SHP77 treated with DMSO at 0.1 percent for 48 hours (cell line): ENCODE measurements at places on chromosomes 4 and X.

DNA sequence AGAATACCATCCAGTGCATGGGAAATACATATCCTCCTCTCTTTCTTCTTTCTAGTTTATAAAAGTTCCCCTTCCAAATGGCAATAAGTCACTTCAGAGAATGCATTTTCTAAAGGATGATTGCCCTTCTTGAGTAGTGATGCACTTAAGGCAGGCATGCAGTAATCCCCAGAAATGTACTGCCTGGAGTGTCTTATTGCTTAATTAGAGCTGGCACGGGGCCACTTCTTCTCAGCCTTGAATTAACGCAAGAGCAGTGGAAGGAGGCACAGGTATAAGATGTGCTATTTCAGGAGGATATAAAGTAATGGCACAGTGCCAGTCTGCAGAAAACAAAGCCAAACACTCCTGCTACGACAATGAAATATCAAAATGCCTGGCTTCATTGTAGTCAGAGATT, 371.4 kb upstream of the FAM241A start:
- DNase-seq, result no peak

DNA sequence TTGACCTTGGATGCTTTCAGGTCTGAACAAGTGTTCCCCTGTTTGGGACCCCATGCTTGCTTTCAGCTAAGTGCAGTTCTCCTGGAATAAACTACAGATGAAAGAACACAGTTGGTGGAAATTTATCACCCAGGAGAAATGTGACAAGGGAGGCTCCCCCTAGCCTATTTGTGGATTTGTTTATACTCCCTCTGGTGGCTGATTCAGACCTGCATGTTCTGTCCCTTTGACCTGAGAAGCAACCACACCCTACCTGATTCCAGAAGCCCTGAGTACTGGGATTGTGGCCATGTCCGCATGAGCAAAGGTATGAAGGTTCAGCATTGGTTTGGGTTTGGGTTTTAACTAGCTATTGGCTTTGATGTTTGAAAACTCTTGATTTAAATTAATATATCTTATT, 440.9 kb downstream of the MID1IP1 start:
- DNase-seq, result no peak

DNA sequence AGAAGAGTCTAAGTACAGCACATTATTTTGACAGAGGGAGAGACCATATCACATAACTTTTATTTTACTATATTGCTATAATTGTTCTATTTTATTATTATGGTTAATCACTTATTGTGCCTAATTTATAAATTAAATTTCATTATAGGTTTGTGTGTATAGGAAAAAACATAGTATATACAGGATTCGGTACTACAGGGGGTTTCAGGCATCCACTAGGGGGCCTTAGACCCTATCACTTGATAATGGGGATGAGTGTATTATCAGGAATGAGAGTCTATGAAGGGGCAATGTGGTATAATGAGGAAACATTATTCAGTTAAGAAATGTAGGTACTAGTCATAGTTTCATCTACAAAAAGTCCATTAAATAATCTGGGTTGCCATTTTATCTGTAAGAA, 833.1 kb downstream of the C4orf33 start:
- DNase-seq, result peak; percentile 7

GRCh38 chr4:176805155-176805554, 12.4 kb upstream of the VEGFC start:
- no peak for DNase-seq

DNA sequence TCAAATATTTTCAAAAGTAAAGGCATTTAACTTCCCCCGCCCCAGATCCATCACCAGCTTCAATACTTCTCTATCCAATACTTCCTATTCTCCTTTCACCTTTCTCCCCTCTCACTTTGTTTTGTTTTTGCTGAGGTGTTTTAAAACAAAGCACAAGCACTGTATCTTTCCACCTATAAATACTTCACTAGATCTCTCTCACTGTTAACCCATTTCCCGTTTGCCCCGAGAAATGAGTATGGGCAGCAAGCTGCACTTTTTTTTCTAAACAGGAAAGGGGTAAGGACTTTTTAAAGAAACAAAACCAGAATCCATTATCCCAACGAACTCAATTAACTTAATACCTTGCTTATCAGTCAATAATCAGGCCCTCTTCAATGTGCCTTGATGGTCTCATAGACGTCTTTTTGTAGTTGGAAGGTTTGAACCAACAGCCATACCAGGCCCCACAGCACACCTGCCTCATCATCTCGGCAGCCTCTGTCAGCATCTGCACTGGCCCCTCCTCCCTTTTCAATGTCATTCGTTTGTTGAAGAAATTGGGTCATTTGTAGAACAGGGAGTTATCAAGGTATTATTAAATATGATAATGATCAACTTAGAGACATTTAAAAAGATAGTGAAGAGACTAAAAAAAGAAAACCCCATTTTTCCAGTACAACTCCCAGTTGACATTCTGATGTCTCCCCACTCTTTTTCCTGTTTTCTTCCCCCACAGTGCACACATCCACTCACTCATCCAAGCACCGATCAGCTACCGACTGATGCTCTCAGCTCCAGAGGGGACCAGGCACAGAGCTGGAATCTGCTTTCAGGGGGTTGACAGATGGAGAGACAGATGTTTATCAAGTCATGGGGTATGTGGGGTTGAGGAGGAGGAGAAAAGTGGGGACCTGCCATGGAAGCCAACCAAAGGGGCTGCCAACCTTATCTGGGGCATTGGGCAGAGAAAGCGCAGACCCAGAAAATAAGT, 25.8 kb downstream of the CRMP1 start:
- no peak for DNase-seq

DNA sequence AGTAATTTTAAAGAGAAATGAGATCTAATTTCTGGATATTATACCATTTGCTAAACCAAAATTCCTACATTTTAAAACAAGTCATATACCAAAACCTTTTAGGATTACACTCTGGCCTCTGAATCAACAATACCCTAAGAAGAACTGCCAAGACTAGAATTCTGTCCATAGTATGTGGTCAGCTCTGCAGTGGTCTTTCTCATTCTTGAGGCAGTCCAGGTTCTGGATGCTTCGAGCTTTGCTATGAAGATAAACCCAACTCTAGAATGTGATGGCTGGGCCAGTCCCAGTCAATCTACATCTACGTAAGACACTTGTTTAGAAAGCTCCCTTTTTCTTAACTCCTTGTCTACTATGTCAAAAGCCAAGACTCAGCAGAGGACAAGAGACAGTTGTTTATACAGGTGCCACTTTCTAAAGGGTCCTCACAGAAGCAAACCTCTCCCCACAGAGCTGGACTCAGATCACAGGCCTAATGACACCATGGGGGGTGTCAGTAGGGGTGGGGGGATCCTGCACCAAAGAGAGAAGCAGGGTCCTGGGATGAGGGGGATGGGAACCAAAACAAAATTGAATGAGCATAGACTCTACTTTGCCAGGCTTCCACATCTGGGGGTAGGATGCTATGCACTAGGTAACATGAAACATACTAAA, 63.2 kb downstream of the SH3RF1 start:
- DNase-seq, result no peak

DNA sequence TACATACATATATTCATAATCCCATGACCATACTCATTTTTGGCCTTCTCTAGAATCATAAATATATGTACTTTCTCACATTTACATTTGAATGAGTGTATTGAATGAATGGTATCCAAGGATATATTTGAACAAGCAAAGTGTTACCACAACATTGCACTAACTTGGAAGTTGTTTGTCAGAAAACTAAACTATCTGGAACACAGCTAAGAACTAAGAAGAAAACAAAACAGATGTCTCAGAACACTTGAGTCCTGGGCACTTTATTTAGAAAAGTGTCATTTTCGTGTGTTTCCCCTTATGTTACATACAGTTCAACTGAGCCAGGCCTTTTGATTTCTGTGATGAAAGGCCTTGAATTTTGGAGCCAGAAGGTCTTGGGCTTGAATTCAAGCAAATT, 466.7 kb upstream of the FAT1 start:
- DNase-seq, result no peak

DNA sequence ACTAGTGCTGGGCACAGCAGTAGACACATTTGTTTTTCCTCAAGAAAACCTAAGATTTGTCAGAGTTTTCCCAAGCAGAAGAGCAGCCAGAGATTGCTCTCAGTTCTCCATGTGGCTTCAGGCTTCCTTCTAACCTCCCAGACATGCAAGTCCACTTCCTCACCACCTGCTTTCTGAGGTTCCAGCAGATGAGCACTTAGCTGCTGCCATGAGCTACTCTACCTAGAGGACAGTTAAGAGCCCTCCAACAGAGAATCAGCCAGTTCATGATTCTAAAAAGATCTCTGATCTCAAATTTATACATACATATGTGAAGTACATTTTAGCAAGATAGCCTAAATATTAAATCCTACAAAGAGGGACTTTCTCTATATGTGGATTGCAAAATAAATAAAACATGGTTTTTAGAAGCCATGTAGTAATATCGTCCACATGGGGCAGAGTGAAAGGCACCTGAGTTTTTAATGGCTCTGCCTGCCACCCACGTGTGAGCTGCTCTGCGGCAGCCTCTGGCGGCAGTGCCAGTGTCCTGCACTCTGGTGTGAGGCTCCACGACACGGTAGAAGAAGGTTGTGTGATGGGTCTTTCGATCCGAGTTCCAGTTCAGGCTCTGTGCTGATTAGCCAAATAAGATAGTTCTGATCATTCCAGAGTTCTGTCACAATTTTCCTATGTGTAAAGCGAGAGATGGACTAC, 10.3 kb downstream of the CYP4V2 start:
- DNase-seq, result peak; percentile 5

DNA sequence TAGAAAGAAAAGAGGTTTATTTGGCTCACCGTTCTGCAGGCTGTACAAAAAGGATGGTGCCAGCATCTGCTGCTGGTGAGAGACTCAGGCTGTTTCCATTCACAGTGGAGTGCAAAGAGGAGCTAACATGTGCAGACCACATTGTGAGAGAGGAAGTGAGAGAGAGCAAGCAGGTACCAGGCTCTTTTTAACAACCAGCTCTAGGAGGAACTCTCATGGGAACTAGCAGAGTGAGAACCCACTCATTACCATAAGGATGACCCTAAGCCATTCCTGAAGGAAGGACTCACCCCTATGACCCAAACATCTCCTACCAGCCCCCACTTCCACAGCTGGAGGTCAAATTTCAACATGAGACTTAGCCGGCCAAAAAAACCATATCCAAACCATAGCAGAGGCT, 158.6 kb upstream of the ADGRL3 start:
- no peak for DNase-seq

DNA sequence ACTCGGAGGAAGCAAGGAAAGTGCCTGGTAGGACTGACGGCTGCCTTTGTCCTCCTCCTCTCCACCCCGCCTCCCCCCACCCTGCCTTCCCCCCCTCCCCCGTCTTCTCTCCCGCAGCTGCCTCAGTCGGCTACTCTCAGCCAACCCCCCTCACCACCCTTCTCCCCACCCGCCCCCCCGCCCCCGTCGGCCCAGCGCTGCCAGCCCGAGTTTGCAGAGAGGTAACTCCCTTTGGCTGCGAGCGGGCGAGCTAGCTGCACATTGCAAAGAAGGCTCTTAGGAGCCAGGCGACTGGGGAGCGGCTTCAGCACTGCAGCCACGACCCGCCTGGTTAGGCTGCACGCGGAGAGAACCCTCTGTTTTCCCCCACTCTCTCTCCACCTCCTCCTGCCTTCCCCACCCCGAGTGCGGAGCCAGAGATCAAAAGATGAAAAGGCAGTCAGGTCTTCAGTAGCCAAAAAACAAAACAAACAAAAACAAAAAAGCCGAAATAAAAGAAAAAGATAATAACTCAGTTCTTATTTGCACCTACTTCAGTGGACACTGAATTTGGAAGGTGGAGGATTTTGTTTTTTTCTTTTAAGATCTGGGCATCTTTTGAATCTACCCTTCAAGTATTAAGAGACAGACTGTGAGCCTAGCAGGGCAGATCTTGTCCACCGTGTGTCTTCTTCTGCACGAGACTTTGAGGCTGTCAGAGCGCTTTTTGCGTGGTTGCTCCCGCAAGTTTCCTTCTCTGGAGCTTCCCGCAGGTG, 637 bp downstream of the AR start:
- no peak for DNase-seq

- no peak for DNase-seq
These were observed 82.2 kb downstream of the EFHC2 start for GRCh38 chrX:44261286-44261685.

GRCh38 chr4:52633846-52634245, 25.3 kb downstream of the USP46 start:
- no peak for DNase-seq

GRCh38 chr4:152106113-152106763, 345.4 kb upstream of the GATB start:
- DNase-seq, result no peak

DNA sequence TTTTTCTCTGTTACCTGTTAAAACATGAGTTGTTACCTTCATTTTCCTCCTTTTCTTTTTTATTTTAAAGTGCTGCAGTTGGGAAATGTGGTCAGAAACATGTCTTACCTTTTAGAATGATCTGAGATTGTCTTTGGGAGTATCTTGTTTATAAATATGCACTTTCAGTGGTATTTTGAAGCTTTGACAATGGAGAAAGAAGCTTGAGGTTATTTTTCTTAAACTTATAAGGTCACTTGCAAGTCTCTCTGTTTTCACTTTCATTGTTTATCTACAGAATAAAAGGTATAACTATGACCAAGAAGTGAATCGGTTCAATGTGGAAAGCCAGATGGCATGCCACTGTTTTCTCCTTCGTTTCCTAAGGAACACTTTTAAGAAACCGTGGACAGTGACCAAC, 167.5 kb upstream of the SLC7A11 start:
- no peak for DNase-seq

DNA sequence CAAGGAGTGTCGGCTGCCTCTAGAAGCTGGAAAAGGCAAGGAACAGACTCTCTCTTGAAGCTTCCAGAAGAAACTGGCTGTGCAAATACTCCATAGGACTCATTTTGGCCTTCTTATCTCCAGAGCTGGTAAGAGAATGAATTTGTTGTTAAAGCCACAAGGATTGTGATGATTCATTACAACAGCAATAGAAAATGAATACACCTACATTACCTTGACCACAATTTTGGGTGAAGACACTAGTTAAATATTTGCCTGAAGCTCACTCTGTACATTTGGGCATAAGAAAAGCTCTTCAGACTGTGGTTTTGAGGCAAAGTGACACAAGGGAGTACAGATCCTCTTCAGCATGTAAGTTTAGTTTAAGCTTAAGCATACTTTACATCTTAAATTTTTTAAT, 134.5 kb upstream of the TLL1 start:
- DNase-seq, result no peak

DNA sequence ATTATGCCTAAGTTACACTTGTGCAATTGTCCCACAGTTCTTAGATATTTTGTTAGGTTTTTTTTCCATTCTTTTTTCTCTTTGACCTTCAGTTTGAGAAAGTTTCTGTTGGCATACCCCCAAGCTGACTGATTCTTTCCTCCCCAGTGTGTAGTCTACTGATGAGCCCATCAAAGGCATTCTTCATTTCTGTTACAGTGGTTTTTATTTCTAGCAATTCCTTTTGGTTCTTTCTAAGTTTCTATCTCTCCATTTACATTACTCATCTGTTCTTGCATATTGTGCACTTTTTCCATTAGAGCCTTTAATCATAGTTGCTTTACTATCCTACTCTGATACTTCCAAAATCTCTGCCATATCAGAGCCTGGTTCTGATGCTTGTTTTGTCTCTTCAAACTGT, 31.9 kb downstream of the CASP6 start:
- no peak for DNase-seq
